Stimulated activated CD8-positive, alpha-beta memory T cell treated with anti-CD3 and anti-CD28 coated beads, Interleukin-7, amount 100 ng/mL, for 1 hour (primary cell): ENCODE measurements at places on chromosomes 5 and 9.

DNA sequence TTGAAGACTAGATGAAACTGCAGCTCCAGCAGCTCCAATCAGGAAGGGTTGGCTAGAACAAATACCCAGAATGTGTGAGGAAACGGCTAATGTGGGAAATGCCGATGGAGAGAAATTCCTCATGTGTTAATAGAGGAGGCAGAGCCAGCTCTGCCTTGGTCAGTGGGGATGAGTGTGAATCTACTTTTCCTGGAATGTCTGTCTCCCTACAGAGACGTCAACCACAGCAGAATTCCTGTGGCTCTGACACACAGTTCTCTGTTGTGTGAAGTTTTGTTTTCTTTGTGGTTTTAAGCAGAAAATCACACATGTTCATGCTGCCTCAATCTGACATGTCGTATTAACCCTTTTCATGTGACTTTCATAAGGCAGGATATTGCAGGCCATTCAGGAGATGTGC is 476.6 kb upstream of the WWC1 start:
- no peak for DNase-seq

DNA sequence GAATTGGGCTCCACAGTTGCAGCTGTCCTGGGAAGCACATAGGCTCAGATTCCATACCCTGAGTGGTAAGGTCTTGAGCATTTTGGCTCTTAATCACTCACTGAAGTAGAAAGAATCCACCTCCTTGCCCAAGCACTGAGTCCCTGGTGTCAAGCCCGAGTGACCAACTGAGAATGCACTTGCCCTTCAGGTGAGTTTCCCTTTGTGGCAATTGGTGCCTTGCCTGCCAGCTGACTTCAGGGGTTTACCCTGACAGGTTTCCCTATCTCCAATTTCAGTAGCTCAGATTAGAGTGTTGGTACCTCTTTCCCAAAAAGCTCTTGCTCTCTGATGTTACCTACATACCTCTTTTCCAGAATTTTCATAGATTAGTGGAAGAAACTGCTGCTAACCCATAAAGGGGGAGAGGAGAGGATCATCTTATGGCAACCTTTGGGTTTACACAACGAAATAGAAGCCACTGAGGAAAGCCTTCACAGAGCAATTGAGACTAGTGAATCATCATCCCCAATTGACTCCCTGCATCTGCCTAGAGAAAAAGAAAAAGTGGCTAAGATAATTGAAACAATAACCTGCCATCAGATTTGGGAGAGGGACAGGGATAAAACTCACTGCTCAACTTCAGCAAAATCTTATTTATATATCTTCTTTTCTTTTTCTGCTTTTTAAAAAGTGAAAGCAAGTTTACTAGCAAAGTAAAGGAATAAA is 48.6 kb downstream of the CCL28 start:
- no peak for DNase-seq

- DNase-seq = no peak
These were observed 16.7 kb upstream of the TERT start for GRCh38 chr5:1311439-1312055.

DNA sequence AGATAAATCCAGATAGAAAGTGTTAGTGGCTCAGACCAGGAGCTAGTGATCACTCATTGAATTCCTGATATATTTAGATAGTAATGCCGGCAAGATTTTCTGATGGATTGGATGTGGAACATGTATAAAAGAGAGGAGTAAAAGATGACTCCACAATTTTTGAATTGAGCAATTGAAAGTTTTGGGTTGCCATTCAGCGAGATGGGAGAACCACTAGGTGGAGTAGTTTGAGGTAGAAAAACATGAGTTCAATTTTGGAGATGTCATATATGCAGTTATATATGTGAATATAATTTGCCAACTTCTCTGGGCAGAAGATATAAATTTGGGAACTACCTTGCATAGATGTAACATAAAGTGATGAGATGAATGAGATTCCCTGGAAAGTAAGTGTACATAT is 502.5 kb upstream of the SEMA6A start:
- DNase-seq = no peak

DNA sequence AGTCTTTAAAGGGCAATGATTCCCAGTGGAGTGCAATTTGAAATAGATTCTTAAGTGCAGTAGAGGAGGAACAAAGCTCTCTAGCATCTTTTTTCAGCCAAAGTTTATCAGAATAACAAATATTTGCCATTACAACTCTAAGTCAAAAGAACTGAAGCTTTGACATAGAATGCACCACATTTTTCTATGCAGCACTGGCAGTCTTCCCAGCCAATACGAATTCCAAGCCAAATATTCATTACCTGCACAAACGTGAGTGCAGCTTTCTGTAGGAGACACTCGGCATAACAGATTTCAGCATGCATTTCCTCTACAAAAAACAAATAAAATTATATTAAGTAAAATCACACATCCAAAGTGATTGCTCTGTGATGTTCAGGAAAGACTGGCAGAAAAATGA is 103.4 kb downstream of the TTC39B start:
- DNase-seq = no peak

- DNase-seq = no peak
These were observed 25.5 kb upstream of the ITGA2 start for GRCh38 chr5:52963636-52964035.

DNA sequence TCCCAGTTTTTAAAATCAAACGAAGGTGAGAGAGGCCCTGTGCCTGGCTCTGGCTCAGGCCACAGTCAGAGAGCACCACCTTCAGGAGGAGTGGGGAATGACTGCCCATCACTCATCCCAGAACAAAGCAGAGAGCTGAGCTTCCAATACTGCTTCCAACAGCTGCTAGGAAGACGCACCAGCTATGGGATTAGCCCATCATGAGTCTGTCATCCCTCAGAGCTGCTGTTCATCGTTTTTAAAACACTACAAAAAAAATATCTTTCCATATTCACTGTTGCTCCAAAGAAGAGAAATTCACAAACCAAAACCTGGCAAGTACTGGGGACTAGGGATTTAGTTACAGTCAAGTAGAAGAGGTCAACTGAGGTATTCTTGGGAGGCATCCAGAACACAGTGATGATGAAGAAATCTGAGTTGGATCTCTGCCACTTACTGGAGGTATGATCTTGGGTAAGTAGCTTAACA is 102.4 kb downstream of the CDK5RAP2 start:
- DNase-seq = no peak

DNA sequence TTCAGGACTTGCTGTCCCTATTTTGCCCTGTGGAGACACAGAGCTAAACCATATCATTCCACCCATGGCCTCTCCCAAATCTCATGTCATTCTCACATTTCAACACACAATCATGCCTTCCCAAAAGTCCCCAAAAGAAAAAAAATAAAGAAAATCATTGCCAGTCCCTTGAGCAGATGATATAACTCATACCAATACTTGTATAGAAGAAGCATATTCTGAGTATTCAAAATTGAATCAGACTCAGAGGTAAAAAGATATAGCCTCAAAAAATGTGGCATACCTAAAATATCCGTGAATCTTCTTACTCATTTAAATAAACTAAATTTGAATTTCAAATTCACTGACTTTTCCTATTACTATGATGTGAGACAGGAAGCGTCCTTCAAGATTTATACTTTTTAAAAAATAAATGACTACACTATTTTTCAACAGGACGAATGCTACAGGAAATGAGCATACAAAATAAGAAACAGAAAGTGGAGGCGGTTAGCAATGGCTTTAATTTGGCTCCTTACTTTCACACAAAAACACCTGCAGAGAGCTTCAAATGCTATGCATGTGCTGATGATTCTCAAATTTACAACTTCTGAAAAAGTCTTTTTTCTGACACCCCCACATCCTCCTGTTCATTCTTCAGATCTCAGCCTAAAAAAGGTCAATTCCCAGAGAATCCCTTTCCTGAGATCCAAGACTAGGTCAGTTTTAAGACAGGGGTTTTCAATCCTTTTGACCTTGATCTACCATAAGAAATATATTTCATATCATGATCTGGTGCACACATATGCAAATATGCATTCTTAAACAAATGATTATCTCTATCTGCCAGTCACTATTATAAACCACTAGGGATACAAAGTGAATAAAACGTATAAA is 39.6 kb upstream of the DMXL1 start:
- no peak for DNase-seq

DNA sequence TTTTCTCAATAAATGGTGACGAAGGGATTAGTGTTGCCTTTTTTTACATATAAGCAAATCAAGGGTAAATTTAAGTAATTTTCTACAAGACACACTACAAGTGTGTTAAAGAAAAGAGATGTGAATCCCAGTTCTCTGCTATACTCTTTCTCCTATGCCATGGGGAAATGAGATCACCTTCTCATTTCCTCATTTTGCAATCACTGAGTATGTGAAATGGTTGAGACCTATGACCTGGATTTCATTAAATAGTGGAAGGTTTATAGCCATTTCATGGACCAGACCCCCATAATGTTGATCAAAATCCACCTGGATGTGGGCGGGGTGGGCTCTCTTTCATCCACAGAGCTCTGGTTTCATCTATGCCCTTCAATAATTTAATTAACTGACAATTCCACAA is 66.9 kb upstream of the SLIT3 start:
- DNase-seq = no peak

DNA sequence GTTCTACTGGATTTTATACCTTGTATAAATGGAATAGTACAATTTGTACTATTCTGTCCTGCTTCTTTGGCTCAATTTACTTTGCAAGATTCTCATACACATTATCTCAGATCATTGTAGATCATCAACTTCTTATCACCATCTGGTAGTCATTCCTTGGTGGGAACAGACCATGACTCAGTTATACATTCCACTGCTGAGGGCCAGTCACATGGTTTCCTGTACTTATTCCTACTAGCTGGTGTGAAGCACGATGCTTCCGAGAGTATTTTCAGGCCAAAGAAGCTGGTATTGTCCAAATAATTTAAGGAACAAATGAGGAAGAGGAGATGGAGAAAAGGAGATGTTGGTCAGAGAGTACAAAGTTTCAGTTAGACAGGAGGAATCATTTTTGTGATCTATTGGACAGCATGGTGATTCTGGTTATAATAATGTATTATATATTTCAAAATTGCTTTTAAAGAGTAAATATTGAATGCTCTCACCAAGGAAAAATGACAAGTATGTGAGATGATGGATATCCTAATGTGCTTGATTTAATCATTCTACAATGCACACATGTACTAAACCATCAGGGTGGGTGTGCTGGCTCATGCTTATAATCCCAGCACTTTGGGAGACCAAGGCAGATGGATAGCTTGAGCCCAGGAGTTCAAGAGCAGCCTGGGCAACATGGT is 124.1 kb downstream of the SYK start:
- no peak for DNase-seq

DNA sequence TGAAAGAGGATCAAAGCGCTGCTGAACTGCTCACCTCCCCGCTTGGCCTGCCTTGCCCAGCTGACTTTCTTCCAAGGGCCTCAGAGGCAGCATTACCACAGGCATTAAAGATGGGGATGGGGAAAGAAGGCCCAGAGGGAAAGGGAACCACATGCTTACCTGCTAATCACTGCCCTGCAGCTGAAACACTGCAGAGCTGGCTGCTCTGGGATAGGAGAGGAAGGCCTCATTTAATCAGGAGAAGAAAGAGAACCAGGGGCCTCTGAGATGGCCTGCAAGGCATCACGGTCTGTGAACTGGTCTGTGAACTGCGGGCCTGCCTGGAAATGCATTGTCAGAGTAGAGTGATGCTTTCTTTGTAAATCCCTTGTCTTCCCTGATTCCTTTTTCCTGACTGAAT is 44.8 kb downstream of the PTCD2 start:
- DNase-seq = no peak

- no peak for DNase-seq
These were observed 1.4 kb downstream of the IL9 start for GRCh38 chr5:135894276-135894675.

GRCh38 chr5:131974956-131975726 is 29.7 kb upstream of the MEIKIN start:
- no peak for DNase-seq

- no peak for DNase-seq
These were observed 248.7 kb upstream of the MAP3K1 start for GRCh38 chr5:56566374-56567249.

DNA sequence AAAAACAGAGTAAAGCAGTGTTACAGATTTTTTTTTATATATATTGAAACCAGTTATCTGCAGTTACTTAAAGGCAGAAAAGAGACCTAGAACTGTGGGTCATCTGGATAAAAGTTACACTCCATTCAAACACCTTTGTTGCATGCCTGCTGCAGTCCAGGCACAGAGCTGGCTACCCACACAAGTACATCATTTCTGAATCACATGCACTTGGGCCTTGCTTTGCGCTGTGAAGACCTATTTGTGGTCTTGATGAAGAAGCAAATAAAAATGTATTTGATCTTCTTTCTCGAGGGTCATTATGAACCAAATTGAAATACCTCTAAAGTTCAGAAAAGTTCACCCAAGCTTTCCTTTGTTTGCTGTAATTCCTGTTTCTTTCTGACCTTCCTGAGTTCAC is 503.0 kb upstream of the ZNF608 start:
- DNase-seq = no peak

DNA sequence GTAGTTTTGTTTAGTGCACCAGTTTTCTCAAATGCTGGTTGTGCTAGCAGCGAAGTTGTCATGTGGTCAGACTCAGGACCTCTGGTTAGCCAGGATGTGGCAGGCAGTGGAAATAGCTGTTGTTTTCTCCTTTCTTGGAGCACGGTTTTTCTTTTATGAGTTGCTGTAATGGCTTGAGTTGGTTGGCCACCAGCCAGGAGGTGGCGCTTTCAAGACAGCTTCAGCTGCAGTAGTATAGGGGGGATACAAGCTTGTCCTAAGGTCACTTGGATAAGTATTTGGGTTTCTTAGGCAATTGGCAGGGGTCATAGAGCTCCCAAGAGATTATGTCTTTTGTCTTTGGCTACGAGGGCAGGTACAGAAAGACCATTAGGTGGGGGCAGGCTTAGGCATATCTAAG is 274.2 kb upstream of the TARS1 start:
- no peak for DNase-seq

- no peak for DNase-seq
These were observed 112.3 kb downstream of the SLC28A3 start for GRCh38 chr9:84228130-84228720.

- DNase-seq = no peak
These were observed 274.7 kb downstream of the GABRB2 start for GRCh38 chr5:161271816-161272215.

- no peak for DNase-seq
These were observed 32.4 kb downstream of the ABHD17B start for GRCh38 chr9:71878327-71879274.

GRCh38 chr5:174723315-174723978 is 935 bp upstream of the MSX2 start:
- no peak for DNase-seq

GRCh38 chr5:120657104-120657503 is 193.0 kb downstream of the PRR16 start:
- no peak for DNase-seq

DNA sequence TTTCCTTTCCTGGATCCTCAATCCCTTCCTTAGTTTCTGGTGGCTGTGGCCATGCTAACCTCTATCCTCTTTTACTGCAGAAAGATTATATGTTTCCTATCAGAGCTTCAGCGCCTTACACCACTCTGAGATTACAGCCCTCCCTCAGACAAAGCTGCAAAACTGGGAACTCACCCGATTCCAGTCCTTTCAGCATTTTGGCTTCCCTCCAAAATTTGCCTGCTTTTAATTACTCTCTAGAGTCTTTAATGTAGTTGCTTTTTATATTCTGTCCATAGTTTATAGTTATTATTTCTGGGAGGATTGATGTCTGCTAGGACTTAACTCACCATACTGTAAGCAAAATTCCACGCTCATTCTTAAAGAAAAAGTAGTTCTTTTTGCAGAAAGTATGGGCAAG is 110.2 kb downstream of the NSG2 start:
- no peak for DNase-seq
